ENCODE measurements at places on chromosomes 16 and 17.

- no peak for DNase-seq
Measured at GRCh38 chr16:17396762-17397498, 73.8 kb downstream of the XYLT1 start.

DNA sequence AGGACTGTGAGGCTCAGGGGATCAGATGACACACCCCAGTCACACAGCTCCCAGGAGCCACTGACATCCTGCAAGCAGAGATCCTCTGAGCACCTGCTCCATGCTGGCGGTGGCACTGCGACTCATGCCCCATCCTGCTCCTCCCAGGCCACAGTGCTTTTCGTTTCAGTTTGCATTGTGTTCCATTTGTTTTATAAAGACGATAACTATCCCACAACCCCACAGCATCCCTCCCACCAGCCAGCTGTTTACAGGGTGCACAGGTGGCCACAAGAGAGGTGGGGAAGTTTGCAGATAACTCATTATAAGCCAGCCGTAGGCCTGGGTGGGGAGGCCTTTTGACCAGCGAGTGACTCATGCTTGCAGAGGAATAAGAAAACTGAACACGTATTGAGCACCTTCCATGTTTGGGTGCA lies 28.2 kb downstream of the BCO1 start:
- DNase-seq = peak; percentile 27

DNA sequence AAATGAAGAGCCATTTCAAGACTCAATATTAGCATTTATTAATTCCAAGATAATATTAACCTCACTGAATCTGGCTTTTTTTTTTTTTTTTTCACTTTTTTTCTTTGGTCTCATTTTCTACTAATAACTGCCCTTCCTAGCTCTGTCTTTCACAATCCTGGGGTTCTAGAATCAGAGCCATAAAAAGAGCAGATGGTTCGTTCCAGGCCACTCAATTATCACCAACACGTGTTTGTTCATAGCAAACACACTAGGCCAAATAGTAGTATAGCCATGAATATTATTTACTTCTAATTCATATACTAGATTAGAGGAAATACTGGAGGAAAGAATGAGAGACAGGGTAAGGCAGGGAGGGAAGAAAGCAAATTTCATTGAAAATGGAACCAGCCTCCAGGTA lies 39.8 kb downstream of the TEX2 start:
- no peak for DNase-seq

- DNase-seq = no peak
Measured at GRCh38 chr17:43799047-43799446, 18.8 kb downstream of the CFAP97D1 start.

- no peak for DNase-seq
Measured at GRCh38 chr16:53356478-53357207, 77.6 kb upstream of the RBL2 start.

GRCh38 chr17:9291912-9292560 lies 270.7 kb downstream of the NTN1 start:
- peak; percentile 51 for DNase-seq

- DNase-seq = no peak
Measured at GRCh38 chr16:535446-536405, 8.2 kb downstream of the CAPN15 start.

GRCh38 chr17:49132317-49132698 lies 261 bp upstream of the B4GALNT2 start:
- no peak for DNase-seq

- no peak for DNase-seq
Measured at GRCh38 chr17:34485999-34486398, 93.4 kb upstream of the TMEM132E start.

- no peak for DNase-seq
Measured at GRCh38 chr16:5006348-5007193, 27.2 kb downstream of the NAGPA start.

GRCh38 chr16:85755929-85756768 lies 5.3 kb upstream of the C16orf74 start:
- no peak for DNase-seq

GRCh38 chr16:7501868-7502267 lies 169.2 kb downstream of the RBFOX1 start:
- DNase-seq = no peak

DNA sequence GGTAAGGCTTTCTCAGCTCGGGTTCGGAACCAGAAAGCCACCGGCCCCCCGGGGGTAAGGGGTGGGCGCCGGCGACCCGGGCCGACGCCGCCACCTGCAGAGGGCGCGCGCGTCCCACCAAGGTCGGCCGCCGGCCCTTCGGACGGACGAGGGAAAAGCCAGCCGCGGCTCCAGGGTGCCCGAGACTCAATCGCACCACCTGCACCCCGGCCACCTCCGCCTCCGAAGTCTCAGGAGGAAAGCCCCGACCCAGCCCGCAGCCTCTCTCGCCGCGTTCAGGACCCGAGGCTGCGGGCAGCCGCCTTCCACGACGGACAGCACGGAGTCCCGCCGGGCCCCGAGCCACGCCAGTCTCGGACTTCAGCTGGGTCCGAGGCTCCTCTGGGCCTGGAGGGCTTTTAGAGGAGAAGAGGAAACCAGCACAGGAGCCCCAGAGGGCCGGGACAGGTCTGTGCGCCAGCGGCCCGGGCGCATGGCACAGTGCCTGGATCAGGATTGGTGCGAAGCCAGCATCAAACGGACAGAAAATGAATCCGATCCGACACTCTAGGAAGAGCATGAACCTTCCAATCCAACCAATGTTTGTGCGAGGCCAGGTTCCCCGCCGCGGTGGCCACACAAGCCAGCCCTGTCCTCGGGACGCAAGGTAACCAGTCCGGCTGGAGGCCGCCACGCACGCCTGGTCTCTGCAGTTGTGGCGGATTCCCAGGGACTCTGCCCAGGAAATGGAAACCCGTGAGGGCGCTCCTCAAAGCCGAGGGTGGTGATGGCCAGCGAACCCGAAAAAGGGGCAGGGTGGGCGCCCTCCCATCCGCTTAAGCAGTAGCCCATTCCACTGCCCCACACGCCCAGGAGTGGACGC lies 6.7 kb downstream of the CBX8 start:
- DNase-seq = no peak

DNA sequence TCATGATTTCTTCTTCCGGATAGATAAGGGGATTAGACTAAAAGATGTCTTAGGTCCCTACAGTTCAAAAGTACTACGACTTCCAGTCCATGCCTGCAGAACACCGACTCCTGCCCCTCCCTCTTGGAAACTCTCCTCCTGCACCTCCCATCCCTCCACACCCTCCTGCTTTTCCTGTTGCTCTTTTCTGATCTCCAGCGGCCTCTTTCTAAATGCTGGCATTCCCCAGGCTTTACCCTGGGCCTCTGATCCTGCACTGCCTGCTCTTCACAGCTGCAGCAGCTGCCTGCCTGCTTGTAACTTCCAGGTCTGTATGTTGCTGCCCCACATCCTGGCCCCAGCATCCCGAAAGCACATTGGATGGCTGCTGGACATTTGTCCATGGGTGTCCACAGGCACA lies 154.2 kb downstream of the KCNJ12 start:
- DNase-seq = no peak

DNA sequence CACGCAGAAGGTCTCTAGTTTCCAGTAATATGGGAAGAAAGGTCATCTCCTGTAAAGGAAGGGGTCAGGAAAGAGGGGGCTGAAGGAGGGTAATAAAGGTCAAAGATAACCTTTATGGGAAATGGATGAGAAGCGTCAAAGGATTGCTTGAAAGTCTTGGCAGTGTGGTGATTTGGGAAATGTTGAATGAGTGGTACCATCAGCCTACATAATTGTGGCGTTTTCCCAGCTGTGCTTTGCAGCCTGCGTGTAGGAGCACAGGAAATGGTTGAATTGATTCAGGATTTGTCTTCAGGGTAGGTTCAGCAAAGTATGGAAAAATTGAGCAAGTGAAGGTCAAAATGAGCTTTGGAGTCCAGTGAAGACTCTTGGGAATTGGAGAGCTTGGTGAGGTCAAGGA lies 115.8 kb upstream of the NOL11 start:
- DNase-seq = no peak

- DNase-seq = no peak
Measured at GRCh38 chr17:57257195-57257894, 1.0 kb downstream of the MSI2 start.

DNA sequence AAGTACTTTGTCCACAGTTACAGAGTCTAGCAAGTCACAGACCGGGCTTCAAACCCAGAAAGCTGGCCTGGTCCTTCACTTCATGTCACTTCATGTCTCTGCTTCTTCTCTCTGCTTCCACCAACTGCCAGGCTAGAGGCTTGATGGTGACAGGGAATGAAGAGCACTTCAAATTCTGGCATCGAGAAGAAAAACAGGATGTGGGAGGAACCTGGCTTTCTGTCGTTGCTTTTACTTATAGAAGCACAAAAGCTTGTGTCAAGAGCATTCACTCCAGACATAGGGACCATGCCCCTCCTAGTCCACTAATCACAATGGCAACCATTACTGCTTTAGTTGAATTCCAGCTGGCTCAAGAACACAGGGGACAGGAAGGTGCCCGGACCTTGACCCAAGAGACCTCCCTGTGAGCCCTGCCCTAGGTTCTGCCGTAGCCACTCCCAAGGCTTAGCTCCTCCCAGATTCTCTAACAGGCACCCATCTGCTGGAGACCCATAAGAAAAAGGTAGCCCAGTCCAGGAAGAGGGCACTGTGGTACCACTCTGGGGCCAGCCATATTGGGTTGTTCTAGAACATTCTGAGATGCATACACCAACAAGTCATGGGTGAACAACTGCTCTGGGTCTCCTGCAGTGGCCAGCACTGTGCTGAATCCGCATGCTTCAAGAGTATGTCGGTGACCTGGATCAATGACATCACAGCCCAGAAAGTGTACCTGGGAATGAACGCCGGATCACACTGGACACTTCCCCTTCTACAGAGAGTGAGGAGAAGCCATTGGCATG lies 181.8 kb downstream of the C16orf95 start:
- no peak for DNase-seq

DNA sequence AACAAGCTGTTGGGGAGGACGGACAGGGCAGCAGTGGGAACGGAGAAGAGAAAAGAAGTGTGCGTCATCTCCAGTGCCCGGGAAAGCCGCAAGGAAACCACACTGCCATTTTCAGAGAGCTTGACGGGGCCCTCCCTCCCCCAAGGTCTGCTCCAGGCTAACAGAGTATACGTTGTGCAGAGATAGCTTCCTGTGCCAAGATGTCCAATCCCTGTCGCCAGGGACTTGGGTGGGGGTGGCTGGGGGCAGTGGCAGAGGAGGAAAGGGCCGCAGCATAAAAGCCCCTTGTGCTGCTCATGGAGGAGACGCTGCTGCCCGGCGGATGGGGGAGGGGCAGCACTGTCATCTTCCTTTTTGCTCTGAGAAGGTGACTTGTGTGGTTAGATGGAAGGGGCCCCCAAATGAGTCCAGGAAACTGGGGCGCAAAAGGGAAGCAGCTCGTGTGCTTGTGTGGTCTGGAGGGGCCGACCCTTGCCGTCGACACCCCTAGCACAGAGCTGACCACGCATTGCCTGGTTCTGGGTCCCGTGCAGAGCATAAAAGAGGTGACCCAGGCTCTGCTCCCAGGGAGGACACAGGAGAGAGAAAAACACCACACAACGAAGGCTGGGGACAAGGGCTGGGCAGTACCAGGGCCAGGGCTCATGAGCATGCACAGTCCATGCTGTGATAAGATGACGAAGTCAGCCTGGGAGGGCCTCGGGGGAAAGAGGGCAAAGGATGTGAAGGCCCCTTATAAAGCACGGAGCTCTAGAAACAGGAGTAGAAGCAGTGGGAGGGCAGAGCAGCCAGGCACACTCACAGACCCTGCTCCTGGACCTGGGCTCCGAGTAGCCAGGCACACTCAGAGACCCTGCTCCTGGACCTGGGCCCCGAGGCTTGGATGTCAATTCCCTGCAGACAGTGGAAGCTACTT lies 372.7 kb downstream of the SLC39A11 start:
- DNase-seq = peak; percentile 54

DNA sequence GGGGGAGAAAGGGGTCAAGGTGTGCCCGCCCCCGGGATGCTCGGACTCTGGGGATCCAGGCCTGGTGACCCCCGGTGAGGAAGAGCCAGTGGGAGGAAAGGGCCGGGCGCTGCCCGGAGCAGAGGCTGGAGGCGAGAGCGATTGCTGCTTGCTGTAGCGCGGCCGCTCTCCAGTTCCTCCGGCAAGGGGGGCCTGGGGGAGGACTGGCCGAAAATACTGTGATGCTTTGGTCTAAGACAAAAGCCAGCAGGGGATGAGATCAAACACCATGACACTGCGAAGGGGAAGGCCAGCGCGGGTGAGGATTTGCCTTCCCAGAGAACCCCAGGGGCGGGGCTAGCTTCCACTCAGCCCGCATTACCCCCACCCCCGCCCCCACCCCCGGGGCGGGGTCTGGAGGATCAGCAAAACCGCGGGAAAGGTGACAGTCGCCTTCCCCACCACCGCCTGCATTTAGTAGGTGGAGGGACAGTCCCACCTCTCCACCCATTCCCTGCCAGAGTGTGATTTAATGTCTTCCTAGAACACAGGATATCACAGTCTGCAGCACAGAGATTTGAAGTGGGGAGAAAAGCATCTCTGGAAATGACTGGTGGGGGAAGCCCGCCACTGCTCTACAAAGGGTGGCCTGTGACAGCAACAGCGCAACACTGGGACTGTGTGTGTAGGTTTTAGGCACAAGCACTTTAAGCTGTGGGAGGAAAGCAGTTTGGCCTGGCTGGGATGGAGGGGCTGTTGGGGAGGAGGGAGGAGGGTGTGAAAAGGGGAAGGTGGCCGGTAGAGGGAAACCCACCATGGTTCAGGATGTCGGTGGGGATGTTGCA lies 25.7 kb downstream of the MRC2 start:
- peak; percentile 95 for DNase-seq
